ENCODE measurements at places on chromosomes 13 and 19. TPM values are rescaled to one million over a fixed set of nuclear protein-coding genes. Genes with fewer than 3 reads are reported as not detected.

Gene DAND5
- not detected for total RNA-seq

Gene ZNF229
- 11.0 TPM for total RNA-seq

Gene NOVA2
- total RNA-seq, result not detected

Gene SLITRK5
- under 0.01 TPM for total RNA-seq

Gene KANK2
- total RNA-seq, result 403 TPM

Gene TMC4
- total RNA-seq, result not detected

Gene TCF3
- 82.9 TPM for total RNA-seq

Gene ZNF729
- under 0.01 TPM for total RNA-seq

Gene ZNF30
- 2.2 TPM for total RNA-seq

Gene ZNF57
- total RNA-seq, result 4.6 TPM
